ENCODE measurements at places on chromosomes 11 and 22.

DNA sequence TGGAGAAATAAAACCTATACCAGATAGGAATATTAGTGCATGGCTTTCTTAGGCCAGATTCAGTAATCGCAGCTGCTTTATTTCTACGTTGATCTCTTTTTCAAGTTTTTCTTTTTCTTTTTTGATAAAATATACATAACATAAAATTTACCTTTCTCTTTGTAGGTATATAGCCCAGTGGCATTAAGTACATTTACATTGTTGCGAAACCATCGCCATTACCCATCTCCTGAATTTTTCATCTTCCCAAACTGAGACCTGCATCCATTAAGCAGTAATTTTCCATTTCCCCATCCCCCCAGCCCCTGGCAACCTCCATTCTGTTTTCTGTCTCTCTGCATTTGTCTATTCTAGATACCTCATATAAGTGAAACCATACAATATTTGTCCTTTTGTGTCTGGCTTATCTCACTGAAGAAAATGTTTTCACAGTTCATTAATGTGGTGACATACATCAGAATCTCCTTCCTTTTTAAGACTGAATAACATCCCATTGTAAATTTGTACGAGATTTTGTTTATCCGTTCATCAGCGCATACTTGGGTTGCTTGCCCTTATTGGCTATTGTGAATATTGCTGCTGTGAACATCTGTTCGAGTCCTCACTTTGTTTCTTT is 41.4 kb downstream of the PANX1 start:
- no peak for DNase-seq

- DNase-seq = no peak
Measured at GRCh38 chr11:60875366-60876167, 8.2 kb downstream of the ZP1 start.

DNA sequence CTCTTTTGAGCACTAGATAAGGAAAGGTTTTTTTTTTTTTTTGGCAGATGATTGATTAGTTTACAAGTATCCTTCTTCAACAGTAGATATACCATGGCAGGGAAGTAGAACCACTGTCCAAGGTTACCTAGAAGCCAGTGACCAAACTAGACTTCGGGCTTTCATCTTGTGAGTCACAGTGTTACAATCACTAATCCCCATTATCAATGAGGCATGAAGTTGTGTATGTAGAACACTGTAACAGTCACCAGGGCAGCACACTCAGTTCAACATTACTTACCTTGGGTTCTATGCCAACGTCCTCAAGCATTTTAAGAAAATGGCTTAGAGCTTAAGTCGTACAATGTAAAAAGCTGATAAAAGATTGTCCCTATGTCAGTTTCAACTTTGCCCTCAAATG is 430.9 kb downstream of the ETS1 start:
- no peak for DNase-seq

DNA sequence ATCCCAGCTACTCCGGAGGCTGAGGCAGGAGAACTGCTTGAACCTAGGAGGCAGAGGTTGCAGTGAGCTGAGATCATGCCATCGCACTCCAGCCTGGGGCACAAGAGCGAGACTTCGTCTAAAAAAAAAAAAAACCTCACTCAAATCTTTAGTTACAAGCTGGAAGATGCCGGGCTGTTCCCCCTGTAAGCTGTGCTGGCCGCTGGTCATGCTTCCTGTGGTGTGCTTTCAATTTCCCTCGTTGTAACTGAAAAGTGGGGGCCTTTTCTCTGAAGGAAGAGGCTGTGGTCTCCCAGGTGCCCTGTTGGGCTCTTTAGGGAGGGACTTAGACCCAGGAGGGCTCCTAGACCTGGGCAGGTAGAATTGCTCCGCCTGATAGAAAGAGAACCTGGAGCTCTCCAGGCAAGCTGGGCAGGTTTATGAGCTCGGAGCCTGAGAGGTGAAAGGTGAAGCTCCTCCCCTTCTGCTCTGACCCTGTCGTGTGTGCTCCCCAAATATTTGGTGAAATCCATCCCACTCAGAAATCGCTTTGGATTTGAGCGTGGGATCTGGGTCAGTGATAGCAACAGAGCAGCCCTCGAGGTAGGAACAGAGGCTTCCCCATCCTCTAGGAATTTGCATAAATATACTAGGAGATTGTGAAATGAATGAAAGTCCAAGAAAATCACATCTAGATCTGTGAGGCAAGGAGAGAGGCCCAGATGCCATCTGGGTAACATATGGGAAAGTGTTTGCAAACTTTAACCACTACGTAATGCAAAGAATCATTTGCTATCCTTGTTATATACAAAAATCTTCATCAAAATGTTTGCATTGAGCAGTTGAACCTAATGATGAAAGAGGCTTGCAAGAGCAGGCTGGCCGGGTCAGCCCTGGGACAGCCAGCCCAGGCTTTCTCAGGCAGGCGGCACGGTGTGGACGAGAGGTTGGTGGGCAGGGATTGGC is 154.3 kb downstream of the FBXO7 start:
- no peak for DNase-seq

DNA sequence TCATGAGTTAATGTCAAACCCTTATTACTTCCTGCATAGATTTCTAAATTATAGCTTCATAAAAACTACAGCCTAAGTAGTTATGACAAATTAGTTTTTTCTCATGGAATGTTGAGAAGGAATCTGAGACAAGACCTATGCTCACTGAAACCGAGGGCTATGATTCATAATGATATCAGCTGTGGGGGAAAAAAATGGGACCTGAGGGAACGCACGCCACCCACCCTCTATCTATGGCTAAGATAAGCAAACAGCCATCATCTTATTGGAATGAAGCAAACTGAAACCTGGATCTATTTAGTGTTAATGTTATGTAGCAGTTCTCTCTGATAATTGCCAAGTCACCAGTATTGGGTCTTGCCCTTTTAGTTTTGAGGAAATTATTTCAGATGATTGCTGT is 906.9 kb upstream of the RAG2 start:
- DNase-seq = no peak

DNA sequence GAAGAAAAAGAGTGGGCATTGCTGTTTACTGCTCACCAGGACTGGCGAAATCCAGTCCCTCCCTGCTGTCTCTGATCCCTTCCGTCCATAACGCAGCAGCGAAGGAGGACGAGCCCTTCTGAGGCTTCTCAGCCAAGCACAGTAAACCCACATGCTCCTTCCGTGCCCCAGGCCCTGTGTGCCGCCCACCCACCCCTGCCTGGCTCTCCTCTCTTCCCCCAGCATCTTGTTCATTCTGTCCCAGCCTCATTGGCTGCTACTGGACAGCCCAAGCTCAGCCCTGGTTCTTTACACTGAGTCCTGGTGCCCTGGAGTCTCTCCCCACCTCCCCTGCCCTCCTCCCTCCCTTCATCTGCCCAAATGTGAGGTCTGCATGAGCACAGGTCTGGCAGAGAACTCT is 559.7 kb downstream of the BRD1 start:
- DNase-seq = no peak

DNA sequence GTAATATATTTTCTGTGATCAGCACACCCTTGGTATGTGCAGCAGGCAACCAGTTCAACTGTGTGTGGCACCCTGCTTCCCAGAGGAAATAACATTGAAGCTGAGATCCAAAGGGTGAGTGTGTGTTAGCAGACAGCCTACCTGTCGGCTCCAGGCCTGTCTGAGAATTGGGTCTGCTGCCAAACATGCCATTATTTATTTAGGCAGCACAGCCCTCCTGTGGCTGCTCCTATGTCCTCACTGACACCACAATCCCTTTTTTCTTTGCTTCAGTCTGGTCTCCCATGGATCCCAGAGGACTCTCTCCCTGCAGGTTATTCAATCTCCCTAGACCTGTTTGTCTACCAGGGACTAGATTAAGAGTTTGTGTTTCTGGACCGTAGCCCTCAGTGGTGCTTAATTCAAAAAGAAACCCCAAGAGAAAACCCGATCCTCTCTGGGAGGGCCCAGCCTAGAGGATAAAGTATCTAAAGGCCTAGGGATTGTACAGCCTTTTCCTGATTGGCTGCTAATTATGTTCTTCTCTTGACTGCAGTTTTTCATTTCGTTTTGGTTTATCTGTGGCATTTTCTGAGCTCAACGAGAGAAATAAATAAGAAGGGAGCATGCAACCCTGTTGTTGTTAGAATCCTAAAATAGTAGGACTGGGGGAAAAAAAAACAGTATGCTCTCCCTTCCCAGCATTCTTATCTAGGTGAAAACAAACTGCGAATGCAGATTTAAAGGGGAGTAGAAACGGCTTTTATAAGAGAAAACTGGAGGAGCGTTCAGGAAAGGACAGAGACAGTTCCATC is 24.1 kb downstream of the KCNE3 start:
- DNase-seq = no peak

DNA sequence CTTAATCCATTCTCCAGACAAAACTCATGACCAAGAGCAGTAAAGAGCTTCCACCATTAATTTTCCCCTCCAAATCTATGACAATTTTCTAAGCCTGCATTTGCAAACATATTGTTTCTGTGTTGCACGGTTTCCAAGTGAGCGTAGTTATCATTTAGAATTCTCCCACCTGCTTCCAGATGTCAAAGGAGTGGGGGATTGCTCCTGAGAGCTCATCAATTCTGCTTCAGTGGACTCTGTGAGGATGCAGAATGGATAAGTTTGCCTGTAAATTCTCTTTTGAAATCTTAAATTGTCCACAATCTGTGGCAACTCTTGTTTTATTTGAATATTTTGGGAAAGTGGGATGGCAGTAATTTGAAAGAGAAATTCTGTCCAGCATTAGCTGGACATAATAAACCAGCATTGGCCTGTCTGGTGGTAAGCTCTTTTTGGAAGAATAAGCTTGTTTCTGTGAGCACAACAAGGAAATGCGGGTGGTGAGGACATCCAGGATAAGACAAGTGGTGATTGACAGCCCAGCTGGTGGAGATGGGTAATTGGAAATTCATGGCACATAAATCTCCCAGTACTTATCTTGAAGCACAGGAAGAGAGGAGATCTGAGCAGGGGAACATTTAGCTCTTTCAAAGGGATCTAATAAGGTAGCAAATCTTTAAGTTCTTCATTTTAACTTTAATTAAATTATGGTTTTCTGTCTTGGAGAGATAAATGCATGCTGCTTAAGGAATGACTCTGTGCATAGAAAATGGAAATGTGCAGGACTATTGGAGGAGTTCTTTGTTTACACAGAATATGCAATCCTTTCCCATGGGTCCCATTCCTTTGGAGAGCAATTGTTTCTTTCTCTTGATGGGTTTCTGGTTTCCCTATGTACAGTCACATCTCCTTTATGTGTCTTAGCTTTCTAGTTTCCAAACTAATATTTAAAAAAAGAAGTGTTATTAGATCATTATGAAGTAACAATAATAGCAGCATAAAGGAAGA is 73.2 kb downstream of the FAT3 start:
- DNase-seq = no peak

Measured in activated CD8-positive, alpha-beta memory T cell treated with anti-CD3 and anti-CD28 coated beads for 48 hours (primary cell).